ENCODE measurements at places on chromosomes 6 and 20.

GRCh38 chr20:53405139-53405538 is 188.5 kb downstream of the ZNF217 start:
- no peak for DNase-seq

- DNase-seq: no peak
Measured at GRCh38 chr20:59811681-59812171, 121.7 kb downstream of the SYCP2 start.

DNA sequence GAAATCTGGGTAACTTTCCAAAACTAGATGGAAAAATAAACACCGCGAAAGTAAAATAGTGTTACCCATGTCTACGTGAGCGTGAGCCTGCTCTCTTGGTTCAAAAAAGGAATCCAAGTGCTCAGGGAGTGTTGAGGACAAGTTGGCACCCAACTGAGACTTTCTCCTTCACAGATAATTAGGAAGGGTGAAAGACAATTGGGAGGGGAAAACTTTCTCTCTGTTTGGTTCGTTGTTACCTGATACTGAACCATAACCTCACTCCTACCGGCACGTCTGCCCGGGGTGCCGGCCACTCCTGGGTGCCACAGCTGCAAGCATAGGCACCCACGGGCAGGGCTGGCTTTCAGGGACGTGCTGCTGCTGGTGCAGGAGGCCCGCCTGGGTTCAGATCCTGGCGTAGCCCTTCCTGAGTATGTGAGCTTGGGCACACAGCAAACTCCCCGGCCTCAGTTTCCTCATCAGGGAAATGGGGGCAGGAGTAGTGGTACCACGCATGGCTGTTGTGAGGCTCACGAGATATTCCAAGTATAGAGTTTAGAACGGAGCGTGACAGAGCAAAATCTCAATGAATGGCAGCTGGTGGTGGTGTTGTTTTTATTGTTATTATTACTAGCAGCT is 38.2 kb upstream of the PMEPA1 start:
- no peak for DNase-seq

- DNase-seq: no peak
Measured at GRCh38 chr6:100210137-100211117, 216.4 kb upstream of the MCHR2 start.

DNA sequence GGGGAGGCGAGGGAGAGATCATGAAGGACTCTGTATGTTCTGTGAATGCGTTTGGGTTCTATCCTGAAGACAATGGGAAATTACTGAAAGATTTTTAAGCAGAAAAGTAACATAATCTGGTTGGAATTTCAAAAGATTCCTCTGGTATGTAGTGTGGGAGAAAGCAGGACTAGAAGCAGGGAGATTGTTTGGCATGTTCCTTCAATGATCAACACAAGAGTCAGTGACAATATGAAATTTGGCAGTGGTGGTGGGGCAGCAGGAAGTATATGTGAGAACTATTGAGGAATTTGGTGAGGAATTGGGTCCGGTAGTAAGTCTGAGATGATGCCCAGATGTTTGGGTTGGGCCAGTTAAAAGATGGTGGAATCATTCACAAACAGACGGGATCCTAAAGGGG is 348.7 kb downstream of the CD83 start:
- no peak for DNase-seq

DNA sequence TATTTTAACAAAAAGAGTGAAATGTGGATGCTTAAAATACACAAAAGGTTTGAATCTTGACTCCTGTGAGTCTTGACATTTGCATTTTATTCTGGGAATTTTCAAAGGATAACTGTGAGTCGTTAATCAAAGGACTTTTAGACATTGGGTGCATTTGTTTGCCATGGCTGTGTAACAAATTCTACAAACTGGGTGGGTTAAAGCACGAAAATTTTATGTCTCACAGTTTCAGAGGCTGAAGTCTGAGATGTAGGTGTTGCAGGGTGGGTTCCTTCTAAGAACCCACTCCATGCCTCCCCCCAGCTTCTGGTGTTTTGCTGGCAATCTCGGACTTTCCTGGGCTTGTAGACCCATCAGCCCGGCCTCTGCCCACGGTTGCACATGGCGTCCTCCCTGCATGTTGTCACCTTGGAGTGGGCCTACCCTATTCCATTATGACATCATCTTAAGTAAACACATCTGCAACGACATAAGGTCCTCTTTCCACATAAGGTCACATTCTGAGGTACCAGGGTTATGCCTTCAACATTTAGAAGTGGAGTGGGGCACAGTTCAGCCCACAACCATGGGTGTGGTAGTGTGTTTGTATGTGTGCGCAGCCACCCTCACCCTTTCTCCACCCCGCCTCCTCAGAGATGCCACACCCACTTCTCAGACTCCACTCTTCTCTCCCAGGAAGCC is 113.1 kb downstream of the FOXA2 start:
- DNase-seq: no peak

GRCh38 chr6:143059663-143060353 is 881 bp upstream of the AIG1 start:
- DNase-seq: no peak

- DNase-seq: no peak
Measured at GRCh38 chr6:132236744-132237143, 164.5 kb downstream of the MOXD1 start.

DNA sequence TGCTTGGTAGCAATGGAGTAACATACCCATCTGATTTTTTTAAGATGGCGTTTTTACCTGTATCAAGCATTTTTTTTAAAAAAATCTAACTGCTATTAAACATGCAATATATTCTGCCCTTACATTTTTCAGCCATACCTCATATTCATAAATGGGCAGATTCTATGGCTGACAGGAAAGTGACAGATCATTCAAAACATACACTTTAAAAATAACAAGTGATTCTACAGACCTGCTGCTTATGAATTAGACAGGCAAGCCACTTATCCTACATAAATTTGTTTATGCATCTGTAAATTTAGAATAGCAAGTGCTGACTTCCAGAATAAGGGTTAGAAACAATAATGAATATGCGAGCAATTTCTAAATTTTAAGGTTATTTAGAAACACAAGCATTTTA is 82.7 kb downstream of the TBXT start:
- DNase-seq: no peak

DNA sequence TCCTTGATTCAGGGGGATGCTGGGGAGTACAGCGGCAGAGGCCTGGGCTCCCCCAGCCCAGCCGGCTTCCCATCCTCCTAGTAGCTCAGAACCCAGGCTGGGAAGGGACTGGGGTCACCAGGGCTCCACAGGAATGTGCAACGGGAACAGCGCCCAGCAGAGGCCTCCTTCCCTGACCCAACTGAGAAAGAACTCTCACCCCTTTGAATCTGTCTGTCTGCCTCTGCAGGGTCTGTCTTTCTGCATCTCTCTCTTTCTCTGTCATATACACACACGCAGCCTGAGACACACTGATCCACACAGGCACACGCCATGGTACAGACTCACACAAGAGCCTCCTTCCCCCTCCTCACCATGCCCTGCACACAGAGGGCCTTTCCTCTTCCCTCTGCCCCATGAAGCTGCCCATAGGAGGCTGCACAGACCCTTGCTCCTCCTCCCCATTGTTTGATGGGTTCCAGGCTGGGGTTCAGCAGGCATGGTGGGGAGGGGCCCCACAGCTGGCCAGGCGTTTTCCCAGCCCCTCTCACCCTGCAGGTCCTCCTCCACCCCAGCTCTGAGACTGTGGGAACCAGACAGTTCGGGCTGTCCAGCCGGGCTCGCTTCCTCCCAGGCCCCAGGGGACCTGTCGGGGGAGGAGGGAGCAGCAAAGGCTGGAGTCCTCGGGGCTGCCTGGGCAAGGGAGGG is 2.8 kb downstream of the FOXS1 start:
- DNase-seq: no peak

DNA sequence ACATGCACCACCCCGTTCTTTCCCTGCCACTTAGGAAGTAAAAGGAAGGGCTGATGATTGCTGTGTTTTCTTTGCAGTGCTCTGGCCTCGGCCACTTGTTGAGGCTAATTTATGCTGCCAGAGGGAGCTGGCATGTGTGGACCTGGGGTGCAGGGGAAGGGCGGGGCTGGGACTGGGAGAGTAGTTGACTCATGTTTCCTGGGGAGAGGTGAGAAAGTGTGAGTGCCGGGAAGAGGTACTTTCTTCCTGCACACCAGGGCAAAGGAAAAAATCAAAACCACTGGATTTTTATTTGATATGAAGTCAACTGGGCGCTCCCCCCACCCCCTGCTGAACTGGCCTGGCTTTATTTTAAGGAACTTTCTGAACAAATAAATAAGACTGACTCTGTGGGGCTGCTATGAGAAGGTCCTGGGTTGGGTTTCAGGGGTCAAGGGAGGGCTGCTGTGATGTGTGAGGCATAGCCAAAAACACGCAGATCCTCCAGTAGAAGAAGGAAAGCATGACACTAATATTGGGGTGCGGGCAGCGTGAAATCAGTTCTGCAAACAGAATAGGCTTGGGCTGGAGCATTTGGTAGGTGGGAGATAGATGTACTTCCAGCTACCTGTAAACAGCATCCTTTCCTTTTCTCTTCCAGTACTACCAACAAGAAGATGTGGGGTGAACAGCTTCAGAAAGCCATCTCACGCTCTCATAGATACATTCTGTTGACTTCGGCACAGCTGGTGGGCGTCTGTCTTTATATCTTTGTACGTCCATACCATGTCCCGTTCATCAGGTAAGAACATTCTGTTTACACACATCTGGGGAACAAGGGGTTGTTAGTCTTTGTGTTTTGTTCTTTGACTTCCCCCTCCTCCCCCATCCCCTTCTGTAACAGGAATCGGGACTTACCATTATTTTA is 87.5 kb downstream of the SYNJ2 start:
- no peak for DNase-seq

GRCh38 chr6:105892577-105893262 is 193.4 kb upstream of the PRDM1 start:
- DNase-seq: no peak

DNA sequence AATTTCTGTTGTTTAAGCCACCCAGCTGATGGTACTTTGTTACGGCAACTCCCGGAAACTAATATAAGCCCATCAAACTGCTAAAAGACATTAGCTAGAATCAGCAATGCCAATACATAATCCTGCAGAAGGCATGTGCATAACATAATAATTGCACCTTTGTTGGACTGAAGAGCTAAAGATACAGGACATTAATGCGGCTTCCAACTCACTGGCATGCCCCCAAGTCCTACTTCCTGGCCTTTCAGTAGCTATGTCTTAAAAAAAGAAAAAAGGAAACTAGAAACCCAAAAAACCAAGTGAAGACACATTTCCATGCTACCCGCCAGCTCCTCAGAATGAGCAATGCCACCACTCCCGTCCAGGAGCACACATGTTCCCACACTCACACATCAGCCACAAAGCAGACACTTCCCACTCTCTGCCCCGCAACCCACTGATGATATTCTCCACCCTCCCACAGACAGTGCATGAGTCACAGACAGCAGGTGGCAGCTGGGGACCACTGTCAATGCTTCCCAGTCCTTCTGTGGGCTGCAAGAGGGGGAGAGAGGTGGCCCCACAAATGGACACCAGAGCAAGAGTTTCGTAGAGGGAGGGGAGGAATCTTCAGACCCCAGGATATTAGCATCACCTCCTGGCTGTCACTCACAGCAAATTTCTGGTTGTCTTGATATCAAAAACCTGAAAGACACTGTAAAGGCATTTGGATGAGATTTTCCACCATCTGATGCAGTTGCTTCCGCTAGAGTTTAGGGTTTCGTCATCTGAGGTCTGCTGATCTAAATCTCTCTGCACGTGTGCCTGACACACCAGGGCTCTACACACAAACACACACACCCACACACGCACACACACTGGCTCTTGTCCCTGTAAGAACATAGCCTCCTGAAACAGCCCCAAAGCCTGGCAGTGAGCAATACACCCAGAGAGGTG is 32.8 kb downstream of the GFOD1 start:
- DNase-seq: peak; percentile 62

DNA sequence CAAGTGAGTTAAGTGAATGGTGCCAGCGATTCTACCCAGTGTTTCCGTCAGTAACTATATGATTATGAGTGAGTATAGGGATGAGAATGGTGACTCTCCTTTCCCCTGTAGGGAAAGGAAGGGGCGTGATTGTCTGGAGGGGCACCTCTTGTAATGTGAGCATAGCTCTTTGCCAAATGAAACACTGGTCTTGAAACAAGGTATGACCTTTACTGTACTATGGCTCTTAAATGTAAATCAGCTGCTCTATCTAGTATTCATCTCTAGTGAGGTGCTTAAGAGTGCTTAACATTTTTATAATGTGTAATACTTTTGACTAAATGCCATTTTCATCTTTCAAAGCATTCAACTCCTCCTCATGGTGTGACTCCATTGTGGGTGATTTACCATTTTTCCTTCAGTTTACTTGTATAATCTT is 11.0 kb downstream of the PANK2 start:
- DNase-seq: no peak

- no peak for DNase-seq
Measured at GRCh38 chr6:104601721-104602120, 258.0 kb downstream of the HACE1 start.
